ENCODE measurements at places on chromosomes 3 and 15. TPM values are rescaled to one million over a fixed set of nuclear protein-coding genes. Genes with fewer than 3 reads are reported as not detected.

SIDT1 gene
- 38.5 TPM for total RNA-seq

TM4SF18 gene
- under 0.01 TPM for total RNA-seq

TRPC1 gene
- total RNA-seq = 5.1 TPM

ITIH4 gene
- total RNA-seq = 10.9 TPM

PPARG gene
- total RNA-seq = 1.9 TPM

P2RY1 gene
- 3.1 TPM for total RNA-seq

ESYT3 gene
- total RNA-seq = 0.21 TPM

TEX55 gene
- not detected for total RNA-seq

SKOR1 gene
- 1.9 TPM for total RNA-seq

TUSC2 gene
- 15.3 TPM for total RNA-seq

MKRN3 gene
- 1.6 TPM for total RNA-seq

FSD2 gene
- total RNA-seq = under 0.01 TPM

LMOD3 gene
- total RNA-seq = not detected

DLL4 gene
- not detected for total RNA-seq

TRPM1 gene
- not detected for total RNA-seq

CELF6 gene
- 0.84 TPM for total RNA-seq

AP3B2 gene
- 0.10 TPM for total RNA-seq

COL6A5 gene
- total RNA-seq = not detected
